ENCODE measurements at places on chromosomes 5 and 9.

- no peak overlapping the region for H3K4me3 ChIP-seq
- no peaks in the 10 kb centered on the region for H3K36me3 ChIP-seq
- peaks cover 3% of the 10 kb centered on the region for H3K4me1 ChIP-seq
- no peak overlapping the region for H3K27ac ChIP-seq
- DNase-seq = no peak
- H3K27me3 ChIP-seq = no peaks in the 10 kb centered on the region
These were observed 110.3 kb downstream of the SLC12A2 start for GRCh38 chr5:128193665-128194390.

- no peak overlapping the region for H3K4me3 ChIP-seq
- no peak for DNase-seq
- no peaks in the 10 kb centered on the region for H3K27me3 ChIP-seq
- H3K27ac ChIP-seq = no peak overlapping the region
- H3K36me3 ChIP-seq = no peaks in the 10 kb centered on the region
These were observed 45.1 kb downstream of the KIAA1958 start for GRCh38 chr9:112531666-112532282.

- H3K27ac ChIP-seq = no peak overlapping the region
- no peaks in the 10 kb centered on the region for H3K27me3 ChIP-seq
- H3K36me3 ChIP-seq = no peaks in the 10 kb centered on the region
- peaks cover 12% of the 10 kb centered on the region for H3K4me1 ChIP-seq
These were observed 13.9 kb downstream of the NINJ1 start for GRCh38 chr9:93119953-93120845.

DNA sequence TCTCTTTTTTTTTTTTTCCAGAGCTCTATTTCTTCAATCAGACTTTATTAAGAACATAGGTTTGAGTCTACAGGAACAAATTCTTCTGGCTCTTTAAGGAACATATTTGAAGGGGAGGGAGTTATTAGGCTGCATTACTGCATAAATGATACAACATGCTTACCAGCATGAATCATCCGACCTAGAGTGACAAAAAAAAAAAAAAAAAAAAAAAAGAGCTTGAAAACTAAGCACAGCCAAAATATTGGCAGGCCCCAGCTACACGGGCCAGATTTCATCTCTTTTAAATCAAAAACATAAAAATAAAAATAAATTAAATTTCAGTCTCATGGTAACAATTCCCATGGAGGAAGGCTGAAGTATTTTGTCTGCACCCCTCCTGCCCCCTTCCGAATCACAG lies 26.3 kb downstream of the MSX2 start:
- peaks cover 49% of the 10 kb centered on the region for H3K27me3 ChIP-seq
- no peaks in the 10 kb centered on the region for H3K36me3 ChIP-seq
- H3K4me3 ChIP-seq = peak overlapping the region; percentile 57
- H3K27ac ChIP-seq = no peak overlapping the region

DNA sequence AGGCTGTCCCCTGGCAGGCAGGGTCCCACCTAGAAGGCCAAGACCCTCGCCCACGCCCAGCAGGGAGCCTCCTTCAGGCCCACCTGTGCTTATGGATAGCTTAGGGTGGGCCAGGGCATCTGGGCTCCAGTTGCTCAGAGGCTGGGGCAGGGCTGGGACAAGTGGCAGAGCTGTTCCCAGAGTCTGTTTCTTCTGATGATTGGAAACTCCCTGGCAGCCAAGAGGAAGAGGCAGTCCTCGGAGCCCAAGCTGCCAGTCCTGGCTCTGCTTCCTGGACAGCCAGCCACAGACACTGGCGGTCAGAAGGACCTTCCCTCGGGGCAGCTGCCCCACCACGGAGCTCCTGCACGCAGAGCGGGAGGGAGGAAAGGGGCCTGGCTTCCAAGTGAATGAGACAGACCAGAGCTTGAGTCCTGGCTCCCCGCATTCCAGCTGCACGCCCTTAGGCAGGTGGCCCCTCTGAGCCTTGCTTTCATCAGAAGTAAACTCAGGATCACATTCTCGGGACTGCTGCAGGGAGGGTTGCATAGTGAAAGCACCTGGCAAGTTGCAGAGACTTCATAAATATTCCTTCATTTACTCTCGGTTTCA lies 37.9 kb upstream of the GABRP start:
- no peaks in the 10 kb centered on the region for H3K27me3 ChIP-seq
- peak; percentile 8 for DNase-seq
- H3K4me1 ChIP-seq = no peaks in the 10 kb centered on the region
- no peak overlapping the region for H3K4me3 ChIP-seq
- H3K36me3 ChIP-seq = no peaks in the 10 kb centered on the region
- no peak overlapping the region for H3K27ac ChIP-seq

DNA sequence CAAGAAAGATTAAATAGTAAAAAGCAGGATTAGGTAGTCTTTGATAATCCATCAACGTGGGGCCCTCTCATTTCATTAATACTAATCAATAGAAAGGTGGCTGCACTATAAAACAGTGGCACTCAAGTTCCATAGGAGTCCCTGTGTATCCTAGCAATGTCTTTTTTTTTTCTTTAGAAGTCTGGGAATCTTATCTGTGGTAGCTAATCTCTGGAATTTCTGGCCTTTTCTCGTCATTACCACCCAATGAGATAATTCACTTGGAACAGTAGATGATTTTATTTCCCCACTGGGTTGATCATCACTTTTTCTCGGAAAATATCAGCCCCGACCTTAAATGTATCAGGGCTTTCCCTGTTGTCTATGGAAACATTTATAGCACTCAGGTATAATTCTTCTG lies 86.8 kb upstream of the CDH6 start:
- H3K36me3 ChIP-seq = no peaks in the 10 kb centered on the region
- H3K27me3 ChIP-seq = no peaks in the 10 kb centered on the region
- no peak overlapping the region for H3K4me3 ChIP-seq
- peak overlapping the region; percentile 44 for H3K27ac ChIP-seq
- peaks cover 17% of the 10 kb centered on the region for H3K4me1 ChIP-seq
- DNase-seq = no peak

DNA sequence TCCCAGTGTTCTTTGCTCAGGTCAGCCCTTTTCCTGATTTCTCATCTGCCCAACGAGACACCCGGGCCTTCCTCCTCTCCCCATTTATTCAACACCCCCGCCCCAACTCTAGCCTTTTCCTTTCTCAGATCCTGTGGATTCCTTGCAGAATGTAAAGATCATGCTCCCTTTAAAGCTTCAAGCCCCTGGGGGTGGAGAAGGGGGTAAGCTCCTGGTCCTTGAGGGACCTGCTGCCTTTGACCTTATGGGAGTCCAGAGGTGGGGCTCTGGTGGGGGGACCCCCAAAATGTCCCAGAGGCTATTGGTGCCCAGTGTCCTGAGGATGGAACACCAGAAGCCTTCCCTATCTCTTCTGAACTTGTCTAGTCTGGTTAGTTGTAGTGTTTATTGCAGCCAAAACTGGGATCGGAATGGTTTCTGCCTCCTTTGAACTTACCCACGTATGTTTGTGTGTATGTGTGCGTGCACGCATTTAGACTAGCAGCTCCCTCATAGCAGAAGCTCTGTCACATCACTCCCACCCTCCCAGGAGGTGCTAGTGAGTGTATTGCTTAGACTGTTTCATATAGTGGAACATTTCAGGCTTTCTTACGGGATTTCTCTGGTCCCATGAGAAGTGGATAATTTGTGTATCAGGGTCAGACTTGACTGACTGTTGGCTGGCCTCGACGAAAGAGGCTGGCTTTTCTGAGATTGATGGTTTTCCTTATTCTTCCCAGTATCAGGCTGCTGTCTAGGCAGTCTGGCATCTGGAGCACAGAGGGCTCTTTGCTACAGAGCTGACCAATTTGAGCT lies 1.1 kb downstream of the GALNT10 start:
- H3K4me1 ChIP-seq = peaks cover 48% of the 10 kb centered on the region
- H3K36me3 ChIP-seq = peaks cover 11% of the 10 kb centered on the region
- no peaks in the 10 kb centered on the region for H3K27me3 ChIP-seq
- DNase-seq = no peak
- no peak overlapping the region for H3K27ac ChIP-seq

GRCh38 chr5:132673939-132674630 lies at the start of gene IL4:
TSS of gene IL4 (plus strand) at chr5:132673989. CDS start at chr5:132674051, 62 bp downstream.
- H3K27ac ChIP-seq = peak within 1 kb of the TSS; percentile 70
- DNase-seq = no peak
- peak within 1 kb of the TSS; percentile 48 for H3K4me3 ChIP-seq
- H3K36me3 ChIP-seq = no peaks in the 10 kb centered on the region
- H3K4me1 ChIP-seq = peaks cover 42% of the 10 kb centered on the region

DNA sequence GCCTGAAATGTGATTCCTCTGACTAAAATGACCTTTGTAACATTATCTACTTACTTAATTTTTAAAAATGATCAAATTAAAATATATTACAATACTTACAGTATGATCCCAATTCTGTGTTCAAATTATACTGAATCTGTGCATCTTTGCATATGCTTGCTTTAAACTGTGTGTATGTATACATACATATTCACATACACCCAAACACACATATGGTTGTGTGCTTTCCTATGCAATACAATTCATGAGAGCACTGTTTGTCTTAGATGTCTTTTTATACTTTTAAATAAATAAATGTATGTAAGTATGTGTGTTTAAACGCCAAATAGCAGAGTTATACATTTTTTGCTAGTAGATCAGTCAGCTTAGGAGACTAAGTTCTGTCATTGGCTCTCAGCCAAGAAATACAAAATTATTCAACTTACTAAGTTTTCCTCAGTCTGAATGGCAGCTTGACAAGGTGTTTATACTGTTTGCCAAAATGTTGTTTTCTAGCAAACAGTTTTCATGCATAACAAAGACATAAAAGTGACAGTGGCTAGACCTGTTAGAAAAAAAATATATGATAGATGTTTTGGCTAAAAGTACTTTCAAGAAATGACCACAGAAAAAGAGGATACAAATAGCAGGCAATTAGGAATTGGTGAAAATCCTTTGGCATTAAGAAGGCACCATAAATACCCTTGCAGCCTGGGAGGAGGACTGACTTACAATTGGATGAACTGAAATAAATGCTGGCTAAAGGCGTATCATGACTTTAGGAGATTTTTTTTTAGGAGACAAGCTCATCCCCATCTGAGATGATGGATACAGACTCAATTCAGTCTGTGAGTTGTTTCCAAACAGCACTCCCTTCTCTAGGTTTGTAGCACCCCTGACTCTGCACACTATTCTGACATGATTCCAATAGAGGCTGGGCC lies 7.9 kb downstream of the TICAM2 start:
- H3K27me3 ChIP-seq = no peaks in the 10 kb centered on the region
- no peak overlapping the region for H3K27ac ChIP-seq
- H3K36me3 ChIP-seq = no peaks in the 10 kb centered on the region
- no peak for DNase-seq
- no peak overlapping the region for H3K4me3 ChIP-seq
- H3K4me1 ChIP-seq = peaks cover 6% of the 10 kb centered on the region

- DNase-seq = no peak
- no peaks in the 10 kb centered on the region for H3K27me3 ChIP-seq
- no peaks in the 10 kb centered on the region for H3K36me3 ChIP-seq
- no peak overlapping the region for H3K4me3 ChIP-seq
These were observed 95.5 kb upstream of the EQTN start for GRCh38 chr9:27392451-27392850.

- H3K4me3 ChIP-seq = no peak overlapping the region
- no peaks in the 10 kb centered on the region for H3K36me3 ChIP-seq
- no peak for DNase-seq
These were observed 379.3 kb downstream of the KDM4C start for GRCh38 chr9:7137040-7137439.

- H3K27ac ChIP-seq = no peak overlapping the region
- H3K27me3 ChIP-seq = no peaks in the 10 kb centered on the region
- H3K4me1 ChIP-seq = no peaks in the 10 kb centered on the region
These were observed 41.1 kb upstream of the DAP start for GRCh38 chr5:10801931-10802666.
